ENCODE measurements at places on chromosomes 12 and 14.

GRCh38 chr14:50012644-50013043, 103.7 kb downstream of the VCPKMT start:
- DNase-seq, result no peak

DNA sequence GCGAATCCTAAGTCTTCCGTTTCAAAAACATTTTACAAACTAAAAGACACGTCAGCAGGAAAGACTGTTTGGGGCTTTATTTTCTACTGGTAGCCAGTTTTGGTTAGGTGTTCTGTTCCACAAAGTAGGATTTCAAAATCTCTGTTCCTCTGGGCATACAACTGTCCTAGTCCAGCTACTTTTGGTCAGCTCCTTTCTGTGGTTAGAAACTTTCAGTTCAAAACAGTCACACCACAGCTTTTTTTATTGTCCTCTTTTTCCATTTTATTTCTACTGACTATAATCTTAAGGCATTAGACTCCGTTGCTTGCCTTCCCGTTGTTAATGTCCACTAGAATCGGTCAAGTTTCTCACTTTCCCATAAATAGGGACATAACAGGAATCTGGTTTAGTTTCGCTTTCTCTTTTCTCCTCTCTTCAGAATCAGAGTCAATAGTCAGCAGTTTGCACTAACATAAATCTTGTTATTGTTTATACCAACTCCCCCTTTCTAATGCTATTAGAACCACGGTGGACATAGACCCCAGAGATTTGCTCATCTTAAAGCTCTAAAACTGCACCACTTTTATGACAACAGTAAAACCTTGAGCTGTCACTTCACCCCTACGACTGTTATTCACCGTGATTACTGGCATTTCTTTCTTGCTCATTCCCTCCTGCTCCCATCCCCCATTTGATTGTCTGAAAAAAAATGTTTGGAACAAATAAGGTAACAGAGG, 41.5 kb upstream of the NPAS3 start:
- no peak for DNase-seq

GRCh38 chr12:91974541-91975085, 171.0 kb downstream of the BTG1 start:
- no peak for DNase-seq

DNA sequence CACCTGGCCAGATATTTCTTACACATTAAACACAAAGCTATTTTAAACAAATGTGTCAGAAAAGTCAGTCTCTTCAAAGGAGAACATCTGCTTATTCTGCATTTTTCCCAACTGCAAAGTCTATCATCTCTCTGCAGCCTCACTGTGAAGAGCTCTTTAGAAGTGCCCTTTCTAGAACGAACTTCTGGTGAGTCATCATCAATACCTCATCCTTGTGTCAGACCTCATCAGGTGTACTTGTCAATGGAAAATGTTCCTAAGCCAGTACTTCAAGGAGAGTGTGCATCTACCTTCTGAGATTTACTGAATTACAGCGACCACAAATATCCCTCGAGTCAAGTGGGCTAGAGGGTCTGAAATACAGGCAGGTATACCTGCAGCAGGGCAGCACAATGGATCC, 457.3 kb downstream of the LRIG3 start:
- DNase-seq, result no peak

- no peak for DNase-seq
Observed at GRCh38 chr12:2160043-2160442, 107.3 kb downstream of the CACNA1C start.

DNA sequence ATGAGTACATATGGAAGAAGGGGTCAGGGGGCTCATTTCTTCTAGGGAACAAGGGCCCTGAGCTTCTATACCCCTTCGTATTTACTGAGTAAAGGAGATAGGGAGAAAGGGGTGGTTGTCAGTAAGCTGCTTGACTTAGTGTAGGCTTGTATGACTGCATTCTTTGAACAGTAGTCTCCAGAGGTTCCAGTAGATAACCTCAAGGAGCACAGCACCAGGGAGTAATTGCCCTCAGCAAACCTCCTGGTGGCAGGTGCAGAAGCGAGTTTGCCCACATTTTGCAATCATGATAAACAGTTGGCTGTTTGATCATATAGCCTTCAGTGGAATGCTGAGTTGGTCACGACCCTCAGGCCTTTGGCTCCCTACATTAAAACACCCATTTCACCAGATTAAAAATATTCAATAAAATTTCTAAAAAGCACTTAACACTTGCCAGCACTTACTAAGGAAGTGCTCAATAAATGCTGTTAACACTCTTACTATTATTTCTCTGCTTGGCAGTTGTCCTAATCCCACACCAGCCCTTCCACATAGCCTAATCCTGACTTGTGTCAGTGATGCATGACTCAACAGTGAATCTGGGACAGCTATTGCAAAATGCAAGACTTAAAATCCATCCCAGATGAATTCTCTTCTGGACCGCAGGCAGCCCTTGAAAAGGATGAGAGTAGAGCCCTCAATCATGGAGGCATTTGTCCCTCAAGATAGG, 3.7 kb upstream of the DHRS4L2 start:
- DNase-seq, result no peak

DNA sequence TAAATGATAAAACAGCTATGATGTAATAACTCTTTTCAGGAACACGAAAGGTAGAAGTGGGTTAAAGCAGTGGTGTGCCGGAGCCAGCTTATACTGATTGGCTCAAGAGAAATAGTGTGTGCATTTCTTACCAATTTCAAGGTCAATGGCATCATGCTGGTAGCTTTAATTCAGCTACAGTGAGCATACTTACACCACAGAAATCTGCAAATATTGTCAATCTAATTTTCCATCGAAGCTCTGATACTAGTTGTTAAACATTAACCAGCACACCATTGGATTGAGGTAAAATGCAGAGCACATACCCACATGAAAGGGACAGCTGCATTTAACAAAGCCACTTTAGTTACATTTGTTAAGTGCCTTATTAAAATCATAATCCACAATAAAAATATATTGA, 225.7 kb downstream of the KCNC2 start:
- no peak for DNase-seq

- no peak for DNase-seq
Observed at GRCh38 chr12:91774434-91774921, 371.2 kb downstream of the BTG1 start.

DNA sequence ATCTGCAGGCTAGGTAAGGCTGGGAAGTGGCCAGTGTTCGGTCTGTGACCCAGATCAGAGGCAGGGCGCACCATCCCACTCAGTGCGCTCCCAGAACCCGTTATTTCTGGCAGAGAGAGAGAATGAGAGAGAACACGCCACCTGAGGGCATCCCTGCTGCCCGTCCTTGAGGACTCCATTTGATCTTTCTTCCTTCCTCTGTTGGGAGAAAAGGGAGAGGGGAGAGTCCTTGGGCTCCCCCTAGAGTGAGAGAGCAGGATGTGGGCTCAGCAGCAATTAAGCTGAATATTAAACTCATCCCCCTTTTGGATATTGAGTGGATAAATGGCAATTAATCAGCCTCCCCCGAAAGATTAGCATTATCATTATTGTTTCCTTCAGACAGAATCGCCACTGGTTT, 70.6 kb downstream of the IFT43 start:
- no peak for DNase-seq

DNA sequence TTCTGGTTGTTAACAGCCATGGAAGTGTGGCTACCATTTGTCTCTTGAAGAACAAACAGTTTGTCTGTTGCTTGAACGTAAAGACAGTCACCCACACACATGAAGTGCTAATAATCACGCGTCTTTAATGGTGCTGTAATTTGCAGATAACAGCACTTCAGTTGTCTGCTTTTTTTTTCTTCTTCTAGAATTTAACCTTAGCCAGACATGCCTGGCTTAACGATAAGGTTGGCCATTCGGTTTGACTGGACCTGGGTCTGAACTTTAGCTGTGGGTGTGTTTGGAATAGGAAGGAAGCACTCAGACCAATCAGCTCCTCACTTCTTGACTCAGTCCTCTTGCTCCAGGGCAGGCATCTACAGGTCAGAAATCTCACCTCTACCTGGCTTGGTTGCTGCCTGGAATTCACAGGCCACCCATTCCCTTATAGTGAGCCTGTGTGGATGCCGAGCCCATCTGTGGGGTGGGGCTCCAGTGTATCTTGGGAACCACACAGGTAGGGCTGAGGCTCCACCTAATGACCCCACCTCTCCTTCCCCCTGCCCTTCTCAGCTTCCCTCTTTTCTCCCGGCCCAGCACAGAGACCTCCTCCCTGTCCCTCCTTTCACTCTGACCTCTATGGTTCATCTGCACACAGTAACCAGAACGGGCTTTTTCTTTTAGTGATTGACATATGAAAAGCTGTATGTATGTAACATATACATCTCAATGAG, 246.4 kb upstream of the PWP1 start:
- no peak for DNase-seq

GRCh38 chr14:85895603-85896002, 365.7 kb downstream of the FLRT2 start:
- DNase-seq, result no peak
